ENCODE measurements at places on chromosomes 1 and 21.

- no peak for DNase-seq
These were observed 29.1 kb upstream of the KIAA0040 start for GRCh38 chr1:175221557-175222175.

- no peak for DNase-seq
These were observed 252.5 kb downstream of the SDCCAG8 start for GRCh38 chr1:243508303-243508713.

DNA sequence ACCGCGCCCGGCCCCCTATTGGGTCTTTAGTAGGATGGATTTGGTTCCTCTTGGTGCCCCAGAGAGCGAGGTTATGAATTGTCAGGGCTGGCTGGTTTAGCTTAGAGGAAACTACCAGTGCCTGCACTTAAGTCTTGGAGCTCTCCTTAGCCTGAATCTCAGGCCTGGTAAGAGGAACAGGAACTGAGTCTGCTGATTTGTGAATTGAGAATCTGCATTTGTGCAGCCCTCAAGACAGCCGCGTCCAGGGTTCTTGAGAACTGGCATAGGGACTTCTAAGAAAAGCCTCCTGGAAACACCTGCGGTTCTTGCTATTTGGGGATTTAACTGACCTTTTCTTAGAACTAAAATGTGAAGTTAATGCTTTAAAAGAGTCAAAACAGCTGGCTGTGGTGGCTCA lies 1.7 kb downstream of the NECAP2 start:
- peak; percentile 73 for DNase-seq

GRCh38 chr1:68383092-68383491 lies 66.7 kb downstream of the RPE65 start:
- DNase-seq: no peak

GRCh38 chr21:29092102-29092959 lies 18.9 kb upstream of the CCT8 start:
- DNase-seq: peak; percentile 43

- no peak for DNase-seq
These were observed 65.3 kb upstream of the PSEN2 start for GRCh38 chr1:226804907-226805759.

DNA sequence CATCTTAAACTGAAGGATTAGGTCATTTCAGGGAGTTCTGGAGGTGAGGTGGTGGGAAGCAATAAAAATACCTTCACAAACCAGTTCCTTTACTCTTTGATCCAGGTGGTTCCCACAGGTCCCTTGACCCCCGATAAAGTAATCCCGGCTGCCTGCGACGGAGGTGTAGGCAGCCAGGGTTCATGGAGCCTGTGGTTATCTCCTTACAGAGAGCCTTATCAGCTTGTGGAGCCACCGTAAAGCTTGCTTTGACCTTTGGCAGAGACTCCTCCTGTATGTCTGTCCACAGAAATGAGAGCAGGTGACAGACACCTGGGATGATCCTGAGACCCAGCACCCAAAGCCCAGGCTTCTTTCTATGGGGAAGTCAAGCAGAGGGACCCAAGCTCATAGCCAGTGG lies 243.4 kb downstream of the KIF26B start:
- DNase-seq: no peak

DNA sequence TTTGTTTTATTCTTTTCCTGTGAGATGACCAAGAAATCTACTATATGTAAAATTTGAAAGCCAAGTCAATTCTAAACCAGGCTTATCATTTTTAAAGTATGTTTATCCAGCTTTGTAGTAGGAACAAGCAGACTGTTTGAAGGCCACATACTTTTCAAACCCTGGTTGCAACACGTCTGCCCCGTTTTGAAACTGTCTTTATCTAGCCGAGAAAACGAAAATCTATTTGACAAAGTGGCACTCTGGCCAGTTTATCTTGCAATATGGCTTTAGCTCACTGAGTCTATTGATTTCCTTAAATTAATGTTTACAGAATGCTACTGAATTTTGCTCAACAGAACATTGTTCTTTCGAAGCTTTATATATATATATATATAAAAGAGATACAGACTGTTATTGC lies 39.7 kb downstream of the PROX1 start:
- no peak for DNase-seq

GRCh38 chr1:161121834-161122233 lies 3.9 kb downstream of the NIT1 start:
- DNase-seq: peak; percentile 76

GRCh38 chr1:162678439-162678838 lies 46.2 kb downstream of the DDR2 start:
- DNase-seq: no peak

All from inflammatory macrophage treated with lipopolysaccharide for 4 hours (primary cell).